Stimulated activated CD8-positive, alpha-beta memory T cell treated with anti-CD3 and anti-CD28 coated beads, Interleukin-4, amount 100 ng/mL, for 1 hour (primary cell): ENCODE measurements at places on chromosomes 2 and 18.
A peak's percentile ranks its signal among the peaks of the same experiment; 100 is the strongest.

DNA sequence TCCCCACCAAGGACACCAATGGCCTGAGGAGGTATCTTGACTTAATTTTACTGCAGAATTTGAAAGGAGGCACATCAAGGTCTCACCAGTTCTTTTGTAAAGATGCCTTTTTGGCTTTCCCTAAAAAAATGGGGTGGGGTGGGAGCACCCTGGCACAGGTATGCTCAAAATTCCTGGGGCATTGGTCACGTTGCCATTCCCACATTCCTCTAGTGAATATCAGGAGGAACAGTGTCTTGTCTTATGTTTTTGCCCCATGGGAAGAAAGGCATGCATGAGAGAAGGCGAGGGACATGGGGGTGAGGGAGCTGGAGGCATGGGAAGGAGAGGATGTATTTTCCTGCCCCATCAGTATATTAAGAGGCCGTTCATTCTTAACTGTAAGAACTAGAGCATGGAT is 275.3 kb downstream of the CMPK2 start:
- DNase-seq, result no peak

DNA sequence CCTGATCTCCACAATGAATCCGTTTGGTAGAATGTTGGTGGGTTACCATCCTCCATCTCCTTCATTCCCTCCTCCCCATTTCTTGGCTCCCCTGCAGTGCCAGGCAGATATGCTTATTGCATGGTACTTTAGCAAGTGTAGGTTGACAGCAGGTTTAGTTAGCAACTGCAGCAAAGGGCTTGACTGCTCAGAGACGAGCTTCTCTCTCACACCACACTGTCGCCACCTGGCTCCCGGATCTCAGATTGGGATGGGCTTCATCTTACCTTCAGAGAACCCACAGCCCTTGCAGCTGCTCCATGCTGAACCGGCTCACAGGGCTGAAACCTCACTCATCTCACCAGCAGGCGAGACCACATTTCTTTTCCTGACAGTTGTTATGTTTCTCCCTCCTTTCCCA is 88.8 kb downstream of the VWA3B start:
- no peak for DNase-seq

DNA sequence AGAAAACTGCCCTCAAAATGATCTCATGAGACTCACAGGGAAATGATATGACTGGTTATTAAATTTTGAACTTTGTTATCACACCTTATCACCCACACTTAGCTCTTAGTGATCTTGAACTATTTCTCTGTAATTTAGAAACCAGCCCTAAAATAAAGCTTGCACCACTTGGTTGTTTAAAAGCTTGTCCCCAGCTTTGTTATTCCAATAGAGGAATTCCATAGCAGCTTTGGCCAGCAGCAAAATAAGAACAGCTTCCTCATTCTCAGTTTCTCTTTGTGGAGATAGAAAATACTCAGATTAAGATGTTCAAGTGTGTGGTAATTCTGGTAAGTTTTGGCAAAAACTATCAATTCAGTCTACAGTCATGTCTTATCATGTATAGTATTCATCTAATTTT is 54.4 kb upstream of the CCDC68 start:
- no peak for DNase-seq

DNA sequence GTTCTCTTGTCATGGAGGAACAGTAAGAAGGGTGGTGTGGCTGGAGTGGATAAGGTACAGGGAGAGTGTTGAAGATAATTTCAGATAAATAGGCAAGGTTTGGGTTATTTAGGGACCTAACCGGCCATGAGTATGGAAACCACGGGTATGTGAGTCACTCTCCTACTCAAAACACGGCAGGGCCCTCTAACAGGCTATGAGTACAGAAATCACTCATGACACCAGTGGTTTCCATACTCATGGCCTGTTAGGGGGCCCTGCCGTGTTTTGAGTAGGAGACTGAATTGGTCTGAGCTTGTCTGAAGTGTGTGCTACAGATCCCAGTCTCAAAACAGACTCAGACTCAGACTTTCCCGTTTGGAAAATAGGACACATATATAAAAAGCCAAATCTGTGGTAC is 428.4 kb upstream of the HNMT start:
- DNase-seq, result no peak

DNA sequence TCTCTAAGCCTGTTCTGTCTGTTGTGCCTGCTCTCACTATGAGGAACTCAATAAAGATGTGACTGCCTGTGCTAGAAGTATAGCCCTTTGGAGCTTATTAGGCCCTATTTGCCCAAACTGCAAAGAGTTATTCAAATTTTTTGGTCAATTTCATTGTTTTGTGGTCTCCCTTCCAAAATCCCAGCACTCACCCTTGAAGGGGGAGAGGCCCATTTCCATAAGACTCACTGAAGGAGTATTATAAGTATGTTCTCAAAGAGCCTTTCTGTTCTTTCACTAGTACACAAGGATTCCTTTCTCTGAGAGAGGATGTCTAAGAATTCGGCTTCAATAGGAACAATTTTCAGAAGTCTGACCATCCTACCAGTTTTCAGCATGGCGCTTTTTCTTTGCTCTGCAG is 641.9 kb upstream of the REG3G start:
- no peak for DNase-seq

DNA sequence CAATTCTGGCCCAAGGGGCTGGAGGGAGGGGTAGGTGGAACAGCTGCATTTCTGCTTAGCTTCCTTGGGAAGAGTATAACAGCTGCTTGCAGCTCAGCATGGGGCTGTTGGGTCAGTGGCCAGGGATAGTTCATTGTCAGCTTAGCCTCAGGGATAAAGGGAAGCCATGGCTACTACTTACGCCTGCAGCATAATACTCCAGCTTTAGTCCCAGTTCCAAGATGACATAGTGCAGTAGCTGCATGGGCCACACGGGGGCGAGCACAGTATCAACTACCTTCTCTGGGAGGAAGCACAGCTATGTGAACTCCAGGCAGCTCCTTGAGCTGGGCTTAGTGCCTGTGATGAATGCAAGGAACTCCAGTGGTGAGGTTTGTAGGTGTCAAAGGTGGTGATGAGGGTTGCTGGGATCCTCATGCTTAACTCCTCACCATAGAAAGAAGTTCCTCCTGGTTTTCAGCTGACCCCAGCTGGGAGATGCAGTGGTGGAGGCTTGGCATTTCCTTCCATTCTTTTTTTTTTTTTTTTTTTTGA is 35.4 kb upstream of the RHOB start:
- DNase-seq, result peak; percentile 38
